ENCODE measurements at places on chromosomes 4 and X.

GRCh38 chrX:129833153-129833990 lies 10.3 kb downstream of the ZDHHC9 start:
- no peak for DNase-seq

DNA sequence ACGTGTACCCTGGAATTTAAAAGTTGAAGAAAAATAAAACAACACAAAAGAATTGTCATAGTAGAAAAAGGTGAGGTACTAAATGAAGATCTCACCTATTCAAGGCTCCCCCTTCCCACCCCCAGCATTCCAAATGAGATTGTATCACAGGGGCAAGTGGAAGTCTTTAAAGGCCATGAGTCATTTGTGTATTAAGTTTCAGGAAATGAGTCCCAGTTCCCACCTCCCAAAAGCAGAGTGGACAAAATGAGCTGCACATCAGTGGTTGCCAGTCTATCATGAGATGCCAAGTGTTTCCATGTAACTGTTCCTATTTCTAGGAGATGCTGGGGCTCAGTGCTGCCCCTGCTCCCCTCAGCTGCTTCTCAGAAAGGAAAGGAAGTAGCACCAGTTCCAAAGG lies 20.1 kb downstream of the ARHGEF9 start:
- DNase-seq: no peak

GRCh38 chrX:155094468-155095061 lies 23.3 kb downstream of the BRCC3 start:
- DNase-seq: peak; percentile 23

DNA sequence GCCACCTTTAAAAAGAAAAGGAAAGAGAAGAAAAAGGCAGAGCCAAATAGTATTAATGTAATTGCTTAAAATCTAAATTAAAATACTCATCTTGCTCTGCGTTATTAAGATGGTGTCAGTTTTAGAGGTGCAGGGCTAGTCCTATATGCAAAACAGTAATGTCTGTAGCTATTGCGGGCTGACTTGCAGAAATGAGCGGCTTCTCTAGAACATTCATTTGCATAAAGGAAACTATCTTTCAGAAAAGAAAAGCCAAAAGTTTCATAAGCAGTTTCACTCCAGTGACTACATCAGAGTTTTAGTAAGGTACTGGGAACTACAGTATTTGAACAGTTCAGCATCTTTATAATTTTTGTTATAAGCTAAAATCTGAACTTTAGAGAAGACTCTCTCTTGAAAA lies 6.0 kb downstream of the SMAD1 start:
- no peak for DNase-seq

DNA sequence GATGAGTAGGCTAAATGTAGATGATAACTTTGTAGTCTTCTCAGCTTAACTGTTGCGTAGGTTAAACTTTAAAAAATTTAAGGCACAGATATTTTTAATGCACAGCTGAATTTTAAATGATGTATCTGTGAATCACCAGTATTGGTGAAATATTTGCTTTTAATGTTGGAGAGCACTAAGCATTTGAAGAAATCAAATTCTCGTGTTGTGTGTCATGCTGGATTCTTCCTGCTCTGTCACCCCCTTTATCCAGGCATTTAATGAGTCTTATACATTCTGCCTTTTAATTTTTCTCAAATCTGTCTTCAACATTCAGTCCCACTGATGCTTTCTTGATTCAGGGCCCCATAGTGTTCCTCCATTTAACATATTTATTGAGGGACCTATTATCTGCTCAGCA lies 76.7 kb downstream of the SLC4A4 start:
- DNase-seq: no peak

DNA sequence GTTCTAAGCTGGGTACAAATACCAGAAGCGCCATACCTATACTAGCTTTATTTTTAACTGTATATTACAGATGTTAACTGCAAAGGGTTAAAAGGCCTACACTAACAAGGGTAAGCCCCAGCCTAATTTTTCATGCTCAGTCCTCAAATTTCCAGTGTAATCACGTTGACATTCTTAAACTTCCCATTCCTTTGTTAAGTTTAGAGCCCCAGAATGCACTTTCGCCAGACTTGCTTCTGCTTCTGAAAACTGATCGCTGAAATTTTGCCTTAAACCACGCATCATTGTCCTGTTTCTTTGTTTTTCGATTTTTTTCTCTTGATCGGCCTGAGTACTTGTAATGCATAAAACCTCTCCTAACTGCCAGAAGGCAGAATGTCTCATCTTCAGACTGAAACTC lies 2141.9 kb upstream of the AGA start:
- no peak for DNase-seq

- DNase-seq: no peak
Observed at GRCh38 chrX:69210581-69210980, 45.3 kb upstream of the PJA1 start.

GRCh38 chrX:155263854-155264628 lies at the start of gene RAB39B:
Gene RAB39B, minus strand, starts transcription at chrX:155264491. Its CDS starts 203 bp downstream, at chrX:155264288.
- peak; percentile 69 for DNase-seq

GRCh38 chrX:149248073-149248625 lies 257.0 kb downstream of the IDS start:
- no peak for DNase-seq

- DNase-seq: no peak
Observed at GRCh38 chr4:158625544-158625943, 46.1 kb downstream of the C4orf46 start.

GRCh38 chrX:135707880-135708279 lies 5.6 kb upstream of the CT45A1 start:
- peak; percentile 69 for DNase-seq

DNA sequence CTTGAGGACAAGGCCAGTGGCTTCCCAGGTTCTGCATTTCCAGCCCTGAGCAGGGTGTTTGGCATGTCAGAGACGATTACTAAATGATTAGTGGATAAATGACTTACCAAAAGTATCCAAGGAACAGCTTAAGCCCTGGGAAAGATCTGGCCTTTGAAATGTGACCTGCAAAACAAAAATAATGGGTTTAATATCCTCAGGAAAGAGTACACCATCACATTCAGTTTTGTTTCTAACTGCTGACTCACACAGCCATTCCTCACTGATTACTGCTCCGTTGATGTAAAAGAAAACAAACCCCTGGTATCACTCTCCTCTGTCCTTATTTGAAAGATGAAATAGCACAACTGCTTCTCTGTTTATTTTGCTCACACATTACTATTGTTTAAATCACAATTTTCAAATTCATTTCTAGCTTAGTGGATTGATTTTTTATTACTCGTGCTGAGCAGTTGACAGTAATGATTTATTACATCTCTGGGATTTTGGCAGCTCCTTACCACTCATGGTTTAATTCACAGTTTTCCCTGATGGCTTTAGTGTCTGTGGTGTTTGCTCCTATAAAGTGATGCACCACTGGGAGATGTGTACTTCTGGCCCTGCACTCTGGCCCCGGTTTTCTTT lies 117.0 kb downstream of the CBLL2 start:
- DNase-seq: no peak

GRCh38 chrX:85052205-85052604 lies 48.5 kb downstream of the APOOL start:
- no peak for DNase-seq

- DNase-seq: no peak
Observed at GRCh38 chrX:124548571-124548970, 202.2 kb downstream of the SH2D1A start.

DNA sequence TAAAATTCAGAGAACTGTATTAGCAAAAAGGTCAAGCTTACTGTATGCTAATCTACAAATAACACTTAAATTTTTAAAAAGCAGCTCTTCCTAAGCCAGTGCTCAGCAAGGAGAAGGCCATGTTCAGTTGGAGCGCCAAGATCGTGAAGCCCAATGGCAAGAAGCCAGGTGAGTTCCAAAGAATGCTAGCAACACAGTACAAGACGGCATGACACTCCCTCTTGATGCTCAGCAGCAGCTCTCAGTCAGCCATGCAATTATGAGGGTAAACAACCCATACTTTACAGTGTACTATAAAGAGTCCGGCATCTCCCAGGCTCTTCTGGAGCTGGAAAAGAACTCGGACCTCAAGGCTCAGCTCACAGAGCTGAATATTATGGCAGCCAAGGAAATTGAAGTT lies 34.9 kb downstream of the STX18 start:
- DNase-seq: no peak

- DNase-seq: no peak
Observed at GRCh38 chr4:16072168-16072567, 11.7 kb downstream of the PROM1 start.

GRCh38 chr4:3438847-3439180 lies 3.0 kb upstream of the HGFAC start:
- no peak for DNase-seq

DNA sequence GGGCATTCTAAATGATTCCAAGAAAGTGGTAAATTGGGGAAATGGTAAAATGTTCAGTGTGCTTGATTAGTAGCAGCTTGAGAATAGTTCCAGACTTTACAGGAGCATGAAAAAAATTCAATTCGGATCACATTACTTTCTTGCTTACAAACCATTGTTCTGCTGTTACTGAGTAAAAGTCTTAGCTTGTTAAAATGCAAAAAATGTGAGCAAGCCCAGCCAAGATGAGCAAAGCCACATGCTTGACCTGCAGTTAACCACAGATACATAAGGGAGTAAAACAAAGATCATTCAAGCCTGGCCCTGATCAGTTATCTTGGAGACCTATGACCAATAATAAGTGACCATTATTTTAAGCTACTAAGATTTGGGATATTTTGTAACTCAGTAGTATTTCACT lies 562.9 kb upstream of the MAGEB2 start:
- no peak for DNase-seq

DNA sequence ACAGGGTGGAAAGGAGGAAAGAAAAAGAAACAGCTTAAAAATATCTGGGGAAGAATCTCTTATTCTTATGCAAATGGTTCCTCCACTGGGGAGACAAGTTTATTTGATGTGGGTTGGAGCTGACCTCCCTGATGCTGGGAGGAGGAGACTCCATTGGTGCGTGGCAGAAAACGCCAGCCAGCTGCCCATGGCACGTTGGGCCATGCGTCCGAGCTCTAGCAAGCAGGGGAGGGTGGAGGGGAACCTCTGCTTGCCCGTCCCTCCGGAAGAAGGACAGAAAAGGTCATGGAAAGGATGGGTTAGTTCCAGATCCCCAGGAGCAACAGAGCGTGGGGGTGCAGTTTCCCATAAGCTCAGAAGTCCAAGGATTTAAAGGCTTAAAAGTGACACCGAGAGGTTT lies 210.4 kb downstream of the KLHL4 start:
- peak; percentile 19 for DNase-seq

- no peak for DNase-seq
Observed at GRCh38 chrX:13774696-13775095, 40.1 kb downstream of the OFD1 start.

DNA sequence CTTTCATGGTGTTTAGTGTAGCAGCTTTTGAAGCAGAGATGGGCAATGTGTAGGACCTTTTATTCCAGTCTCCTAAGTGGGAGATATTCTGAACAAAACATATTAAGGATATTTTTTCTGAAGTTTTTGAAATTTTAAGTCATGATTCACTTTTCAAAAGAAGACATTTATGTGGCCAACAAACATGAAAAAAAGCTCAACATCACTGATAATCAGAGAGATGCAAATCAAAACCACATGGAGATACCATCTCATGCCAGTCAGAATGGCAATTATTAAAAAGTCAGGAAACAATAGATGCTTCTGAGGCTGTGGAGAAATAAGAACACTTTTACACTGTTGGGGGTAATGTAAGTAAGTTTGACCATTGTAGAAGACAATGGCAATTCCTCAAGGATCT lies 76.0 kb downstream of the FAT4 start:
- no peak for DNase-seq

DNA sequence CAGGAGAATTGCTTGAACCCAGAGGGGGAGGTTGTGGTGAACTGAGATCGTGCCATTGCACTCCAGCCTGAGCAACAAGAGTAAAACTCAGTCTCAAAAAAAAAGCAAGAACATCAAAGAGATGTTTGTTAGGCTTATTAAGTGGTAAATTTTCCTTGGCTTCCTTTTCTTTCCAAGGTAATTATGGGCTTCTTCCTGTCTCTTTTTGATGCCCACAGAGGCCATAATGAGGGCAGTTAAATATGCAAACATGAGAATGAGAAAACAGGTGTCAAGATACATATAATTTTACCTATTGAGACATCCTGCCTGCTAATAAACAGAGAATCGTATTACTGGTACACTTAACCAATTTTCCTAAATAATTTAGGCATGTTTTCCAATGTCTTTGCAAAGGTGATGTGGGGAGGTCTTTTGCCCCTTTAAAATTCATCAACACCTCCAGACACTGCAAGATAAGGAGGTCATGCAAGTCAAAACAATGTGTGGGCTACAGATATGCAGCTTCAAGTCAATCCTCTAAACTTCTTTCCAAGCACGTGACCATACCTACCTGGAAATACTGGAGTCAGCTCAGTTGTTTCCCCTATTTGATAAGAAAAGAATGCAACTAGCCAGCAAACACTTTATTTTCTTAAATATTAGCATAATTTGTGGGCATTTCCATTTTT lies 2.7 kb downstream of the SLC39A8 start:
- DNase-seq: no peak

DNA sequence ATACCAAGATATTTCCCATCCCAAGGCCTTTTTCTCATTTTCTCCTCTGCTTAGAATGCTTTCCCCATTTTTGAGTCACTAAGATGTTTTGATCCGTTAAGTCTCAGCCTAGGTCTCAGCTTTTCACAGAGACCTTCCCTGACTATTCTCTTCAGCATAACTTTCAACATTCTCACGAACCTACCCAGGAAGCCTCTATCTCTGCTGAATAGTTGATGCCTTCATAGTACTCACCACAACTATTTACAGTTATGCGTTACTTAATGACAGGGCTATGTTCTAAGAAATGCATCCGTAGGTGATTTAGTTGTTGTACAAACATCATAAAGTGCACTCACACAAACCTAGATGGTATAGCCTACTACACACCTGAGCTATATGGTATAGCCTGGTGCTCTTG lies 64.5 kb downstream of the ARL9 start:
- DNase-seq: no peak

DNA sequence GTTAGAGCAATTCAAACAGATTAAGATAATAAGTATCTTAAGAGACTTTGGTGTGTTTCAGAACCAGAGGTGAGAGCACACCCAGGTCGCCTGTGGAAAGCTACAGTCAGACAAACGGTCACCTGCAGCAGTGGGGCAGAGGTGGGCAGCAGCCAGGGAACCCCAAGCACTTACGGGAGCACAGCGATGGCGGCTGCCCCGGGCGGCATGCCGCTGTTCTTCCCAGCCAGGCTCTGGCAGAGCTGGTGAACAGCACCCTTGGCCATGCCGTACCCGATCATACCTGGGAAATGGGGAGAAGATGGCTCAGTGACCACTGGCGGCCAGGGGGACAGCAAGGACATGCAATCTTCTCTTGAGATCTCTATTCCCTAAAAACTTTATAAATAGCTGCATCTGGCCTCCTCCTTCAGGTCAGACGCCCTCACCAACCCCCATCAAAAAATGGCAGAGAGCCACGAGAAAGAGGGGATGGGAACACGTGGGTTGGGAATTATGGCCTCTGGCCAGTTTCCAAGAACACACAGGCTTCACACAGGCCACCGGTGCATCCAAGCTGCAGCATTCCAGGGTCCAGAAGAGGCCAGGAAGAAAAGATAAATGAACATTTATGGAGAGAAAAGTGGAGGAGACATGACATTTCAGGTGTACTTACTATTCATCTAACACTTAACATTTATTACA lies 19.7 kb downstream of the QDPR start:
- peak; percentile 82 for DNase-seq

Data from BE2C (cell line).